ENCODE measurements at places on chromosomes 1 and 21.

- no peak for DNase-seq
Measured at GRCh38 chr1:30754684-30755171, 2.8 kb downstream of the LAPTM5 start.

DNA sequence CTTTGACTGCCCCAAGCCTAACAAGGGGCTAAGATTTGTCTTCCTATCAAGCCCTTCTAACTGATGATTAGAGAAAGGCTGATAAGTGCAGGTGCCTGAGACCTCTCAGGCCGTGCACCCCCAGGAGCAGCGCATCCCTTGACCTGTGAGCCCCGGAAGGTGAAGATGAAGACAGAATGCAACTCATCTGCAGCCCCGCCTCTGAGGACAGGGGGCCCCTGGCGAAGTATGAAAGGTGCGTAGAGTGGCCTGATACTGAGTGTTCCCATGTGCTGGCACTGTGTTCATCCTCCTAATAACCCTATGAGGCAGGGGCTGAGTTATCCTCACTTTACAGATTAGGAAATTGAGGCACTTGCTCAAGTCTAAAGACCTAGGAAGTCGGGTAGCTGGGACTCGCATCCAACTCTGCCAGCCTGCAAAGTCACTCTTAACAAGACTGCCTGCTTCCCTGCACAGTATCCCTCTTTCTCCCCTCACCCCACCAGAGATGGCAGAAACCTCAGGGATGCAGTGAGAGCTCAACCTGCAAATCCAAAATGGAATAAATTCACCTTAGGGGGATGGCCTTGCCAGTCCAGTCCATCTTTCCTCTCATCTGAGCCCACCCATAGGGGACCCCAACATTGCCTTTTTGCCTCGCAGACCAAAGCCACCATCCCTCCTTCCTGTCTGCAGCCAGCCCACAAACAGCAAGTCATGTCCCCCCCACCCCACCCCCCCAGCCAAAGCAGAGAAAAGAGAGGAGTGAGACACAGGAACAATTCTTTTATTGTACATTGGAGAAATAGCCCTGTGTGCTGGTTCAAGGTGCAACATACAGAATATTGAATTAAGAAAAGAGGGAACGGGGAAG is 4.1 kb downstream of the CAMK2N1 start:
- DNase-seq: no peak

DNA sequence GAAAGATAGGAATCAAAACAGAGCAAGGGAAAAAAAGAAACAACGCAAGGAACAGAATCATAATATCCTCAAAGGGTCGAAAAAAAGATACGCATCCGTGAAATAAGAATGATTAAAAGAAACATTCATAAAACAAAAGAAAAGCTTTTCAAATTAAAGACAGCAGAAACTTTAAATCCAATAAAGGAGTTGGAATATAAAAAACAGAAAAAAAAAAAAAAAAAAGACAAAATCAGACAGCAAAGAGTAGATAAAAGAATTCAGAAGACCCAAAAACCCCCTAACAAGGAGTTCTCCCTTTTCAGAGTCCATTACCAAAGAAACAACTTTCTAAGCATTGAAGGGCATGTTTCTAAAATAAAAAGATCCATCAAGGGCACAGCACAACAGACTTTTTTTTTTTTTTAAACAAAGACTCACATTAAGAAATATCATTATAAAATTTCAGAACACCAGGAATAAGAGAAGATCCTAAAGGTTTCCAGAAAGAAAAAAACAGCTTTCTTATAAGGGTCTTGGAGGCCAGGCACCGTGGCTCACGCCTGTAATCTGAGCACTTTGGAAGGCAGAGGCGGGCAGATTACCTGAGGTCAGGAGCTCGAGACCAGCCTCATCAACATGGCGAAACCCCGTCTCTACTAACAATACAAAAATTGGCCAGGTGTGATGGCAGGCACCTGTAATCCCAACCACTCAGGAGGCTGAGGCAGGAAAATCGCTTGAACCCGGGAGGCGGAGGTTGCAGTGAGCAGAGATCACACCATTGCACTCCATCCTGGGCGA is 44.7 kb downstream of the ENAH start:
- DNase-seq: no peak

DNA sequence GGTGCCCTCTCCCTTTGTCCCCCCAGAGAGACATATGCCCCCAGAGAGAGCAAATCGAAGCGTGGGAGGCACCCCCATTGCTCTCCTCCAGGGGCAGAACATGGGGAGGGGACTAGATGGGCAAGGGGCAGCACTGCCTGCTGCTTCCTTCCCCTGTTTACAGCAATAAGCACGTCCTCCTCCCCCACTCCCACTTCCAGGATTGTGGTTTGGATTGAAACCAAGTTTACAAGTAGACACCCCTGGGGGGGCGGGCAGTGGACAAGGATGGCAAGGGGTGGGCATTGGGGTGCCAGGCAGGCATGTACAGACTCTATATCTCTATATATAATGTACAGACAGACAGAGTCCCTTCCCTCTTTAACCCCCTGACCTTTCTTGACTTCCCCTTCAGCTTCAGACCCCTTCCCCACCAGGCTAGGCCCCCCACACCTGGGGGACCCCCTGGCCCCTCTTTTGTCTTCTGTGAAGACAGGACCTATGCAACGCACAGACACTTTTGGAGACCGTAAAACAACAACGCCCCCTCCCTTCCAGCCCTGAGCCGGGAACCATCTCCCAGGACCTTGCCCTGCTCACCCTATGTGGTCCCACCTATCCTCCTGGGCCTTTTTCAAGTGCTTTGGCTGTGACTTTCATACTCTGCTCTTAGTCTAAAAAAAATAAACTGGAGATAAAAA is 8.4 kb downstream of the EFNA3 start:
- no peak for DNase-seq

DNA sequence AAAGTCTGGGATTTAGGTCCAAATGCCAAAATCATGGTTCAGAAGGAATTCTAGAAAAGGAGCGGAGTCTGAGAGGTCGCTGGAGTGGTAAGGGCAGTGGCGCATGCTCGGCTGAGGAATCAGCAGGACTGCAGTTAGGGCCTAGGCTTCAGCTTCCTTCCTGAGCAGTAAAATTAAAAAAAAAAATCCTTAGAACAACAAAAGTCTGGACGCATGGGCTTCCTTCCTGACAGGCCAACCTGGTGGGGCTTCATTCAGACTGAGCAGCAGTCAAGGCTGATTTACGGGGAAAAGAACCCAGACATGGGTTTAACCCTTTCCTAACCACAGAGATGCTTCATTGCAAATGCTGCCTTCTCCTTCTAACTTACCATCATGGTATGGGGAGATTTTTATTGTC is 17.1 kb downstream of the RNF220 start:
- no peak for DNase-seq

DNA sequence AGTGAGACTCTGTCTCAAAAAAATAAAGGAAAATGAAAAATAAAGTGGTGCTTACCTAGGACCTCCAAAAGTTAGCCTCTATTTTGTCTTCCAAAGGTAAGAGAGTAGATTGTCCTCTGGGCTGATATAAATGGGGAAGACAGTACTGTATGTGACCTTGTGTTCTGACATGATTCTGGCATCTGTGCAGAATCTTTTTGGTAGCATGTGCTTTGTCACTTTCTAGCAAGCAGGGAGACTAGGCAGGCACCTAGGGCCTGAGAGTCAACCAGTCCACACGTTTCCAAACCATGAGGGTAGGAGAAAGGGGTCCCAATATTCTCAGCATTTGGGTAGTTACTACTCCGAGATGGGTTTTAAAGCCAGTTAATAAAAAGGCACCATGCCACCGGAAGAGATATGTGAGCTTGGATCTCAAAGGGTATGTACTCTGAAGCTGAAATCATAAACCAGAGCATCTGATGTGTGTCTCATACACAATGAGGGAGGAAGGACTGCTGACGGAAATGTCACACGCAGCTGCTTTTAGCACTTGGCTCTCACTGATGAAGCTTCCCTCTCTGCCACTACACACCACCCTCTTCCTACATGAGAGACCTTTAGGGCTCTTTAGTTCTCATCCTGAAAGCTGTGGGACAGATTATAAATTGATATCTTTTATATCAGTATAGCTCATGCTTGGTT is 27.0 kb upstream of the SLC16A1 start:
- no peak for DNase-seq

GRCh38 chr1:9050803-9051202 is 18.6 kb downstream of the SLC2A5 start:
- no peak for DNase-seq

DNA sequence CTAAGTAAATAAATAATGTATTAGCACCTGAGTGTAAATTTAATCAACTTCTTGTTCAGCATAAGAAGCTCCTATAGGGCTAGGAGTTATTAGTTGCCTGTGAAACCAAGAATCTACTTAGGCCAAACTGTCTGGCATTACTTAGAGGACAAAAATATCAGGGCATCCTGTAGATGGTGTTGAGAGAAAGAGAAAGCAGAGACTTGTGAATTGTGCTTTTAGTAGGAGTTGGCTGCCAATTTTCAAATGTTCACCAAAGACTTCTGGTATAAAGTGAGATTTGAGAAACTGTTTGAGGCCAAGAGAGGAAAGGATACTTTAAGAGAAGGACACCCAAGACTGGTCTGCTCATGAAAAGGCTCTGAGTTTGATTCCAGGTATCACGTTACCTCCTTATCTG is 315.5 kb upstream of the DEPDC1 start:
- no peak for DNase-seq

DNA sequence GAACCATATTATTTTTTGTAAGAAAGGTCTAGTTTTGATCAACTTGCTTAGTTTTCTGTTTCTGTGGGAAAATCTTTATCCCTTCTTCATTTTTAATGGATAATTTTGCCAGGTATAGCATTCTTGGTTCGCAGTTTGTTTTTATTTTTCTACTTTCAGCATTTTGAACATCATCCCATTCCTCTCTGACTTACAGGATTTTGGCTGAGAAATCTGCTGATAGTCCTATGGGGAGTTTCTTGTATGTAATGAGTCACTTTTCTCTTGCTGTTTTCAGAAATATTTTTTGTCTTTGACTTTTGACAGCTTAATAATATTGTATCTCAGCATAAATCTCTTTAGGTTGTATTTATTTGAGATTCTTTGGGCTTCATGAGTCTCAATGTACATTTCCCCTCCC is 389.1 kb downstream of the PBX1 start:
- DNase-seq: no peak

DNA sequence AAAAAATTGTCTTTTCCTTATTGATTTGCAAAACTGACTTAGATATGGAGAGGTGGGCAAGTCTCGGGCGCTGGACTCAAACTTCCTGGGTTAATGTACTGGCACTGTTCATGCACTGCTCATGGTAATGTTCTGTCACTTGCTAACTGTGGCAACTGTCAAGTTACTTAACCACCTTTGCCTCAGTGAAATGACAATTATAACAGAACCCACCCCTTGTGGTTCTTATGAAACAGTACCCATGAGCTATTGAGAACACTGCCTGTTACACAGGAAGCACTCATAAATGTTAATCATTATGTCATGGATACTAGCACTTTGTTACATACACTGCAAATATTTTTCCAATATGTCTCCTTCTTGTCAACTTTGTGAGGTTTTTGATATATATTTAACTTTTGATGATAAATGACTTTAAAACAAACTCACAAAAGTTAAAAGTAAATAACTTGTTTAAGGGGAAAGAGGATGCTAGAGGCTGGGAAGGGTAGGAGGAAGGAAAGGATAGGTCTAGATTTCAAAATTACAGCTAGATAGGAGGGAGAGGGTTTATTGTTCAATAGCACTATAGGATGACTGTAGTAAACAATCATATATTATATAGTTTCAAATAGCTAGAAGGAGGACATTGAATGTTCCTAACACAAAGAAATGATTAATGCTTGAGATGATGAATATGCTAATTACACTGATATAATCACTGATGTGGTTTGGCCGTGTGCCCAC is 342.5 kb downstream of the ADGRL2 start:
- DNase-seq: no peak

DNA sequence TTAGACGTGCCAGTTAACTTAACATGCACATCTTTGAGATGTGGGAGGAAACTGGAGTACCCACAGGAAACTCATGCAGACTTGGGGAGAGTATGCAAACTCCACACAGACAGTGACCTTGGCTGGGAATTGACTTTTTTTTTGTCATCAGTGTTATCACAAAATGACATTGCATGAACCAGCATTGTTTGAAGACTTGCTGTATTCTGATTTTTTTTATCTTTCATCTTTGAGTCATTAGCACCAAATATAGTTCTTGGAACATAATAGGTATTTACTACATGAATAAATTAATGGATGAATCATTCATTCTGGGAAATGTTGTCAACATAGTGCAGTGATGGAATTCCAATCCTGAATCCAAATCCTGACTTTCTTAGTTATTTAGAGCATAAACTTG is 77.0 kb downstream of the ATF6 start:
- no peak for DNase-seq

DNA sequence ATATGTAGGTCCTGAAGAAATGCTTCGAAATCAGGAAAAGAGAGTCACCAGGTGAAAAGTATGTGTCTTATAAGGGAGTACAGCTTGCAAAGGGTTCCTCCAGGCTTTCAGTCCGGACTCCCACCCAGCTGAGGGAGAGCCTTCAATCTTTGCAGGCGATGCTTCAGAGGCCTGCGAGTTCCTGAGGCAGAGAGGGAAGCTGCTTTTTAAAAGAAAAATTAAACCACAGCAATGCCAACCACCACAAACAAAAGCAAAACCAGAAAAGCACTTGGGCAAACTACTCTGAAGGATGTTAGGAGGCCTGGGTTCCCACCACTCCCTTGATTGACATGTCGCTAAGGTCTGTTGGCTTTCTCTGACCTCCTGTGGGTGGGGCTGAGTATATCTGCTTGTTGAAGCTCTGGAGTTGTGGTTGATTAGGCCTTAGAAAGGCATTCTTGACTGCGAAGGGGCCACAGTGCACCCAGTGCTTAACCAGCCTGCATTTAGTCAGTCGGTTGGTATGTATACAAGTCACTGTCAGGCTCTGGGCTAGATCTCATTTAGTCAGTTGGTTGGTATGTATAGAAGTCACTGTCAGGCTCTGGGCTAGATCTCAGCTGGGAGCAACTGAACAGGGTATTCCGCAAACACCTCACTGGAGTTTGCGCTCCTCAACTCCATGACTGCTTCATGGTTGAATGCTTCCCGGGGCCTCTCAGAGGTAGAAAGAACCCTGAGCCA is 1.2 kb downstream of the NIPAL3 start:
- DNase-seq: peak; percentile 55

DNA sequence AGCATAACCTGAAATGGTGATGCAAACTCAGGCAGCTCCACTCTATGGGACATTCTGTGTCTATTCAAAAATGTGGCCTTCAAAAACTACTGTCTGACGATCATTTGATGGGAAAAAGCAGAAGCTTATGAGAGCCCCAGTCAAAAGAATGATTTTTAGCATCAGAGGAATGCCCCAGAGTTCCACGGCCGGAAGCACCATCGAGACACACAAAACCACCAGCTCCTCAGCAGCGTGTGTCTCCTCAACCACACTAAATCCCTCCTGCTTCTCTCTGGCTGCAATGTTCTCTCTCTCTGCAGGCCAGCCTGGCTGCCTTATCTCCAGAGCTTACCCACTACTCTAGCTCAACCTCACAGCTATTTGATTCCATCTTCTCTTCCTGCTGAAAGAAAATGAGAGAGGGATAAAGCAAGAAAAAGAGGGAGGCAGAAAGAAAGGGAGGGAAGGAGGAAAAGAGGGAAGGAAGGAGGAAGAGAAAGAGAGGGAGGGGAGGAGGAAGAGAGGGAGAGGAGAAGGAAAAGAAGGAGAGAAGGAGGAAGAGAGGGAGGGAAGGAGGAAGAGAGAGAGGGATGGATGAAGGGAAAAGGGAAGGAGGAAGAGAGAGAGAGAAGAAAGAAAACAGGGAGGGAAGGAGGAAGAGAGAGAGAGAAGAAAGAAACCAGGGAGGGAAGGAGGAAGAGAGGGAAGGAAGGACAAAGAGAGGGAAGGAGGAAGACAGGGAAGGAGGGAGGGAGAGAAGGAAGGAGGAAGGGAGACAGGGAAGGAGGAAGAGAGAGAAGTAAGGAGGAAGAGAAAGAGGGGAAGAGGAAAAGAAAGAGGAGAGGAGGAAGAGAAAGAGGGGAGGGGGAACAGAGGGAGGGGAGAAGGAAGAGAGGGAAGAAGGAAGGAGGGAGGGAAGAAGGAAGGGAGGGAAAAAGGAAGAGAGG is 33.5 kb upstream of the LAPTM5 start:
- no peak for DNase-seq
